ENCODE measurements at places on chromosomes 2 and 18. TPM values are rescaled to one million over a fixed set of nuclear protein-coding genes. Genes with fewer than 3 reads are reported as not detected.

DNA sequence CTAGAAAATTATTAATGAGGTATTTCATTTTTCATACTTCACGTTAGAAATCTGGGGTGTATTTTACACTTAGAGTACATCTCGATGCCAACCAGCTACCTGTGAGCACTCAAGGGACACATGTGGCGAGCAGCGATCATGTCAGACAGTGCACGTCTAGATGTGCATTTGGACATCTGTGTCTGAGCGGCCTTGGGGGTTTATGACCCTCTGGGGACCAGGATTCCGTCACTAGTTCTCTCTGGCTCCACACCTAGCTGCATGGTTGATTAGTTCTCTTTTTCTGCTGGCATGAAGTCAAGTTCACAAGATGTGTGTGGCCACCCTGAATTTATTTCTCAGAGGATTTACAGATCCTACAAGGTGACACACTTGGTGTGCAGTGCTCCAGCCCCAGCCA lies 192.2 kb downstream of the TSN start:
- DNase-seq = no peak

DNA sequence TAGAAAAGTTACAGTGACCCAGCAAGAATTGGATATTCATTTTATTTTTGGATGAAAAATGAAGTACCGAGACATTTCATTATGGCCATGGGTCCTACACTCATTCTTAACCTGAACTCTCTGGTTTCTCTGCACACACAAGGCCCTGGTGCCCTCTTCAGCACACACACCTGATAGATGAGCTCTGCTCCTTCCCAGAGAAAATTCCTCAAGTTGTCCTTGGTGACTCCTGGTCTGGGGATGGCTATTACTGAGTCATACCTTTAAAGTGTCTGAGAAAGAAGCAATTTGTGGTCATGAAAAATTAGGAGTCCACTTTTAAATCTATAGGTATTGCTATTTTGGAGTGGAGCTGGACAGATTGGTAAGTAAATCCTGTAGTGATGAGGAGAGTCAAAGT lies 311.5 kb downstream of the CDH2 start:
- no peak for DNase-seq

DNA sequence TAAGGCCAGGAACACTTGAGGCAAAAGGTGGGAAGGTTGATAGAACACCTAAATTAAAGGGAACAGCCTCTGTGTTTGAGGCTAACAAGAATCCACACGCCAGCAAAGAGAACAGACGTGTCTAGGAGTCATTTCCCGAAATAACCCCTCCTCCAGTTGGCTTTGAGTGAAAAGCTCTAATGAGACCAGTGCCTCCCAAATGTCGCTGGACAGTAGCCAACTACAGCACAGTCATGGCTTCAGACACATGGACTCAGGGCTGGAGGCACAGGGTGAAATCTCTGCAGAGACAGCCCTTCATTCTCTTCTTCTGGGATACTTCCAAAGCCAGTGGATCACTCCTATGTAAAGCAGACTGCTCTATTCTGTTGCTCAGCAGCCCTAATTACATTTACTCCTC lies 49.6 kb downstream of the SOWAHC start:
- DNase-seq = no peak

DNA sequence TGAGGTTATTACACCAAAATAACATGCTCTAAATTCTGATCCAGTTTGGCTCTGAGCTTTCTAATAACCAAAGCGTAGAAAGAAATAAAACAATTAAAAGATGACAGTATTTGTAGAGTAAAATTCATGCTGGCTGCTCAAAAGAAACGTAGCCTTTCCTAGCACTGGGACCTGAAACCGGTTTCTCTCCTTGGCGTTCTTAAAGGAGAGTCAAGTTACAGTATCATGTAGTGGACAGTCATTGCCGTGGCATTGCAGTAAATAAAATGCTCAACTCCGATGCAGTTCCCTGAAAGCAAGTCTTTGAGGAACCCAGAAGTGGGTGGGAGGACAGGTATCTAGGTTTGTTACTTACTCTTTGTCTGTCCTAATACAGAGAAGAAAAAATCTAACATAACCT lies 52.7 kb upstream of the ITM2C start:
- no peak for DNase-seq

DNA sequence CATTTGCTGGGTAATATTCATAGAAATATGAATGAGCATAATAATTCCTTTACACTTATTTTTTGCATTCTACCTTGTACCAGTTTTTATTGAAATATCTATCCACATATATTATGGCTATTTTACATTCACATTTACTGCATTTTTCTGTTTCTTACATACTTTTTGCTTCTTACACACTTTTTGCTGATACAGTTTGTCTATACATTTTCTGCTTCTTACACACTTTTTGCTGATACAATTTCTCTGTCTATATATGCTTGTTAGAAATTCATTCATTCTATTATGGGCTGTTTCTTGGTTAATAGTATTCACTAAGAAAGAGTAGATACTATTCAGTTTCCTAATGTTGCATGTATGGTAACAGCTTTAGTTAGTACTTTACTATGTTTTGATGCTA lies 16.9 kb upstream of the STAMBP start:
- DNase-seq = no peak

DNA sequence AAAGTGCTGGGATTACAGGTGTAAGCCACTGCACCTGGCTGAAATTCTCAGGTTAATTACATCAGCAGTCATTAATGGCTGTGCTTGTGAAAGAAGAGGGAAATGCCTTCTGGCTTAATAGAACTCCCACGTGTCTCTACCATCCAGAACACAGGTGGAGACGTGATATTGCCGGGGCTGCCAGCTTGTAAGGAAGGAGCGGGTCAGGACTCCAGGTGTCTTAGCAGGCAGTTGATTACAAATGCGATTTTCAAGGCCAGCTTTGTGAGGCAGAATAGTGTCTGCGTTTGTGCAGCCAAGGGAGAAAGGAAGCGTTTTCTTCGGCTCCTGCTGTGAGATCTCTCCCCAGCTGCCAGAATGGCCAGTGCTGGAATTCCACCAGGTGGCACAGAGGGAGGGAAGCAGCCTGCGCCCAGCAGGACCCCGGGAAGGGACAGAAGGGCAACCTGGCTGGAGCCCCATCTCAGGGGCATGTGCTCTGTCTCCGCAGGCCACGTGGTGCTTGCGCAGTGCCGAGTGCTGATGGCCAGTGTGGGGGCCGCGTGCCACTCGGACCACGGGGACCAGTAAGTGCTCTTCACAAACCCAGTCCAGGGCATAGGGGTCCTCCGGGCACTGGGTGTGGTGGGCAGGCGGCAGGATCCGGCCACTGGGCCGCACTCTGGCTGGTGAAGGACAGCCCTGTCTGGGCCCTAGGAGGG lies 3.7 kb upstream of the ESPNL start:
- peak; percentile 8 for DNase-seq

Gene RAD51AP2
- total RNA-seq = not detected
